ENCODE measurements at places on chromosomes 13 and 19. TPM values are rescaled to one million over a fixed set of nuclear protein-coding genes. Genes with fewer than 3 reads are reported as not detected.

DNA sequence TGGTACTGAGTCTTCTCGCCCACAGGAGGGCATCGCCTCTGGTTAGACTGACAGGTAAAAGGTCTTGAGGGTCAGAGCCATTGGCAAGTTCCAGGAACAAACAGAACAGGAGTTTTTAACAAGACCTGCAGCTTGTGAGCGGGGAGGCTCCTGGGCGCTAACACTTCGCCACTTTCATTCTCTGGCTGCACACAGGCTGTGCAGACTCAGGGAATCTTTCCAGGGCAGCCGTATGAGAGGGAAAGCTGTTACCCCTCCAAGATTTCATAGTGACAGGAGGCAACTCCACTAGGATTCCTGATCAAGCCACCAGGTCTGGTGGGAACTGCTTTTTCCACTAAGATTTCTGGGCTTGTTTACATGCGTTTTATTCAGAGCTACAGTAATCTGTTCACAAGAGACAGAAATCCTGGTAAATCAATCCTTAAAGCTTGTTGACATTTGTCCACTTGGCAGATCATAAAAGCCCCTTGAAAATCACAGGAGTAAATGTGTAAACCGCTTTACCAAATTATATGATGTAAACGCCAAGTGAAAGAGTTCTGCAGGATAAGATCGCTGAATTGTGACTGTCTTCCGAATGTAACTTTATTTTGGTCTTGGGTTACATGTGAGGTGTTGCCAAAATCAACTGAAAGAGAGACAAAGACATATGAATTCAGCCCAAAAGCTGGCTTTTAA is 190.6 kb downstream of the MZT1 start:
- peak; percentile 66 for DNase-seq

DNA sequence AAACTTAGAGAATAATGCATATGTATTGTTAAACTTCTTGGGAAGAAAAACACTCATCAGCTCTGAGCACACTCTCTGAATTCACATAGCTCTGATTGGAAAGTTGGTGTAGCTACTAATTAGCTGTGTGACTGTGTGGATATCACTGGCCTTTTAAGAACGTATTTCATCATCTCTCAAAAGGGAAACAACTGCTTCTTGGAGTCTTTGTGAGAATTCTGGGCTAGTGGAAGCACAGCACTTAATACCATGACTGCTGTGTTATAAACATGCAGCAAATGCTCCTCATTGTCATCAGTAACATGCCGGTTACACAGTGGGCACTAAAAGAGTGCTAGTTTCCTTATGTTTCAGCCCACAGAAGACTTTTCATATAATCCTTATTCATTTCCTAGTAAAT is 220.9 kb upstream of the CSNK1A1L start:
- no peak for DNase-seq

GRCh38 chr19:49637821-49638738 is 1.9 kb downstream of the RRAS start:
- no peak for DNase-seq

Gene ZNF556
- total RNA-seq = 1.3 TPM

- DNase-seq = no peak
Observed at GRCh38 chr13:20426766-20427448, 98.8 kb downstream of the CRYL1 start.

GRCh38 chr13:40145139-40145538 is 489.7 kb downstream of the COG6 start:
- no peak for DNase-seq

DNA sequence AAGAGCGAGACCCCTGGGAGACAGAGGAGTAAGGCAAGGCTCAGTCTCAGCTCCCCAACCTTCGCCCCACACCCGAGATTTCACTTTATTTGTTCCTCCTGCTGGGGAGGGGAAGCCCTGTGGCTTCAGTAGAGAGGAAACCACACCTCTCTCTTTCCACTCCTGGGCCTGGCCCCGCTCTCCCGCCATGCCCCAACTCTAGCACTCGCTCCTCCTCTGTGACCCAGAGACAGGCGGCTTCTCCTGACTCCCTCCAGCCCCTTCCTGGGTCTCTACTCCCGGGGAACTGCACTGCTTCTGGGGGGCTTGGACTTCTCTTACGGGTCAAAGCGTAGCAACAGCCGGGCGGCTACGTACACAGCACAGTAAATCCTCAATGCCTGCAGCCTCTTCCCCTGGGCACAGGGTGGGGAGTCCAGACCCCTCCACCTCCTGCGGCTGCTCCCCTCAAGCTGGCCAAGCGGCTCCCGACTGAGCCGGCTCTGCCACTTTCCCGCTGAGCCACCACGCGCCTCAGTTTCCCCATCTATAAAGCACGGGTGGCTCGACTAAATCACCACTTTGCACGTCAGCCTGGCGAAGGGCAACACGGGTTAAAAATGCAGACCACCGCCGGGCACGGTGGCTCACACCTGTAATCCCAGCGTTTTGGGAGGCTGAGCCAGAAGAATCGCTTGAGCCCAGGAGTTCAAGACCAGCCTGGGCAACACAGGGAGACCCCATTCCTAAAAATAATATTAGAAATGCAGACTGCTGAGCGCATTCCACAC is 1.4 kb downstream of the RNF126 start:
- no peak for DNase-seq

Gene CYP2S1
- total RNA-seq = 0.53 TPM

Gene NPAS1
- 0.16 TPM for total RNA-seq

Gene ACP7
- total RNA-seq = 0.11 TPM

Gene UBE2L5
- total RNA-seq = 0.21 TPM

DNA sequence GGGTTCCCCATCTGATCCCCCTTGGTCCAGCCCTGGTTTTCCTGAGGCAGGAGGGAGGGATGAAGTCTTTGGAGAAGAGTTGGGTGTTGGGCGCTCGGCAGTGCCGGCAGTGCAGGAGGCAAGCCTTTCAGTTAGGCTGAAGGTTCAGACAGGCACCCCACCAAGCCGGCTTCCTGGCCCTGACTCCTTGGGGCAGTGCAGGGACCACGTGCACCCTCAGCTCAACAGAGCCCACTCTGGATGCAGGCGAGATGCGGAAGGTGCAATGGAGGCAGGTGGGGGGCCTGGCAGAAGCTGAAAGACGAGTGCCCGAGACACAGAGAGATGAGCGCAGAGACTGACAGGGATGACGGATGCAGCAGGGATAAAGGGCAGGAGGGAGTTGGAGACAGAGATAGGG is 11.1 kb downstream of the MAMSTR start:
- no peak for DNase-seq

Gene DAPK3
- total RNA-seq = 71.9 TPM

Gene KANK3
- total RNA-seq = 8.1 TPM

DNA sequence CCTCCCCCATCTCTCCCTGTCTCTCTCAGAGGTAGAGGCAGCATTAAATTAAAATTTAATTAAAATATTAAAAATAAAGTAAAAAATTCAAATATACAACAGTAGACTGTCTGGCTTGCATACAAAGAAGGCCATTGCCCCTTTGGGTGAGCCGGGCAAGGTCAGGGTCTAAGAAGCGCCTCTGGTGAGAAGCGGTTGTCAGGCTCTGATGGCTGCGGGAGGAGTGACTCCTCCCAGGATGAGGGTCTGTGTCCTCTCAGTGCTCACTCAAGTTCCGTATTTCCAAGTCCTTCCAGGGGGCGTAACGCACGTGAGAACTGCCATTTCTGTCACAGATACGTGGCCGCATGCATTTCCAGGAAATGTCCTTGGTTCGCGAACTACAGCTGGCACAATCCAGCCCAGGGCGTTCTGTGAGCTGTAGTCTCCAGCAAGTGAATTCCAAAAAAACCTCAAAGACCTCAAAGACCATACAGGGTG is 737 bp upstream of the ZNF181 start:
- no peak for DNase-seq

- DNase-seq = no peak
Observed at GRCh38 chr19:50190439-50190891, 13.0 kb upstream of the MYH14 start.

DNA sequence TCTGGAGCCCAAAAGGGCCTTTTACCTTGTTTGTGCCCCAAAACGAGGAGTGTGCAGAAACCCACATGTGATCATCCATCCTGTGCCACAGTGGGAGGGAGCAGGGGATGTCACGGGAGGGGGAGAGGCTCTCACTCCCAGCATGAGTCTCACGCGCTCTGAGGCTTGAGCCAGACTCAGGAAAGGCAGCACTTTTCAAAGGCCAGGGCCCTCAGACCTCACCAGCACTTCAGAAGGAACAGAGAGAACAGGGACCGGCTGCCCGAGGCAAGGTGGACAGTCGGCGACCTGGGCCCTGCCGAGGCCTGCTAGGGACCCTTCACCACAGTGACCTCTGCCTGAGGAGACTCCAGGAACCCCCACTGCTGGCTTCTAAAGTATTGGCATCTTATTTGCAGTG is 71.7 kb upstream of the WASF3 start:
- DNase-seq = no peak

DNA sequence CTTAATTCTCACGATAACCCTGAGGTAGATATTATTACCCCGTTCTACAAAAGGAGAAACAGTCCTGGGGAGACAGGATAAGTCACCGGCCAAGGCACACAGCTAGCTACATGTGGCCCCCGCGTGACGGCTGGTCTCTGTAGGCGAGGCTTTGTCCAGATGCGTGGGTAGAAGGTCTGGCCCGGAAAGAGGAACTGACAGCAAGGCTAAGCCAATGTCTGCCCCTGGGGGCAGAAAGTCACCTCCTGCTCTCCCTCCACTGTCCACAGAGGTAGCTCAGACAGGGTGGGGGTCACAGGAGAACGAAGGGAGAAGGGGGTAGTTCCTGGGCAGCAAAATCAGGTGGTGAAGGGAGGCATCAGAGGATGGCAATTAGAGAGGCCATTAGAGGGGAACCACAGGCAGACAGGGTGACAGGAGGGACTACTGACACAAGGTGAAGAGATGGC is 1.8 kb downstream of the APOC4 start:
- DNase-seq = no peak

Gene KLC3
- 0.16 TPM for total RNA-seq

GRCh38 chr19:51150627-51151026 is 8.5 kb downstream of the SIGLEC7 start:
- no peak for DNase-seq

Gene ZNF534
- 0.74 TPM for total RNA-seq

DNA sequence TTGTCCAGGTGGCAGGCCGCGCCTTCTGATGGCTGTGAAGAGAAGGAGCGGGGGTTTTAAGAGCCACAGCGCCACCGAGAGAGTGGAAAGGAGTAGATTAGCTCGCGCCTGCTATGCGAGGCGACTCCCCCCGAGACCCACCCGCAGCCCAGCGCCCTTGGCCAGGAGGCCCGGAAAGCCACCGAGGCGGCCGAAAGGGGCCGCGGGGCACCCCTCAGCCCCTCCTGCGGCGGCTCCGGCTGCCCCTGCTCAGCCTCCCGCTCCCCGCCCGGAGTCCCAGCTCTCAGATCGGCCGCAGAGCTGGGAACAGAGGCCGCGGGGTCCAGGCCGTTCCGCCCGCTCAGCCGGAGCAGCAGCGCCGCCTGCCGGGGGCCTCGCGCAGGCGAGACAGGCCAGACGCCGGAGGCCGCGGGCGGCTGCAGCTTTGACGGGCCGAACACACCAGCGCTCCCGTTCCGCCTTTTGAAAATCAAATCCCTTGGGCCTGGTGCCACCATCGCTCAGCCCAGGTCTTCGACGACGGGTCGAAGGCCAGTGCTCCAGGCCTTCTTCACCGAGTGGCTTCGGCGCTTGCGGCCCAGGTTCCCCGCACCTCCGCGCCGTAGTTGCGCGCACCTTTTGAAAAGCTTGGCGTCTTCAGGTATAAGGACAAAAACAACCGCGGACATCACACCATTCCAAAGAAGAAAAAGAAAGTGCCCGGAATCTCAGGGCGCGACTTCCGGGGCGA is 15.3 kb downstream of the CDX2 start:
- DNase-seq = no peak

Gene SYCN
- total RNA-seq = not detected

Gene FAM187B
- not detected for total RNA-seq

DNA sequence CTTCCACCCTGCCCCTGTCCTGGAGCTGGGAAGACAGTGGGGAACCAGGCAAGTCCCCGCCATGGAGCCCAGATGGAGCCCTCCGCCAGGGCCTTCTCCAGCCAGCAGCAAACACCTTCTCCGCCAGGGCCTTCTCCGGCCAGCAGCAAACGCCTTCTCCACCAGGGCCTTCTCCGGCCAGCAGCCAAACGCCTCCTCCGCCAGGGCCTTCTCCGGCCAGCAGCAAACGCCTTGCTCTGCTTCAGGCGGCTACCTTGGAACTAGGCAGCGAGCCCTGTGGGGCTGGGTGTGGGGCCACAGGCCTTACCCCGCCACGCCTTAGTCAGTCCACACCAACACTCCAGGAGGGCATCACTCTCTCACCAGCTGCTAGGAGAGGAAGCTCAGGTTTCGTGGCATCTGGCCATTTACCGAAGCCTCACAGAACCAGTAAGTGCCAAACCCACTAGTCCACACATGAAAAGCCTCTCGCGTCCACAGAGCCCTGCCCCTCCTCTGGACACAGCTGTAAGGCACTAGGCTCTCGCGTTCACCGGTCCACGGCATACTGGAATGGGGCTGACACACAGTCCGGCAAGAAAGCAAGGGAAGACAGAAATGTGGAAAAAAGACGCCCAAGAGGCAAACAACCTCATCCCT is 41.0 kb downstream of the MLLT1 start:
- DNase-seq = no peak

Gene SIGLEC9
- 1.4 TPM for total RNA-seq

- no peak for DNase-seq
Observed at GRCh38 chr19:41408256-41408655, 10.6 kb downstream of the BCKDHA start.

GRCh38 chr19:50768277-50768676 is 2.0 kb upstream of the GPR32 start:
- DNase-seq = no peak

GRCh38 chr19:1407528-1408299 is at the start of gene DAZAP1:
Gene DAZAP1, plus strand, starts transcription at chr19:1407586. Its CDS starts 188 bp downstream, at chr19:1407774.
- DNase-seq = no peak

- DNase-seq = no peak
Observed at GRCh38 chr13:76129305-76130000, 493.3 kb downstream of the LMO7 start.

DNA sequence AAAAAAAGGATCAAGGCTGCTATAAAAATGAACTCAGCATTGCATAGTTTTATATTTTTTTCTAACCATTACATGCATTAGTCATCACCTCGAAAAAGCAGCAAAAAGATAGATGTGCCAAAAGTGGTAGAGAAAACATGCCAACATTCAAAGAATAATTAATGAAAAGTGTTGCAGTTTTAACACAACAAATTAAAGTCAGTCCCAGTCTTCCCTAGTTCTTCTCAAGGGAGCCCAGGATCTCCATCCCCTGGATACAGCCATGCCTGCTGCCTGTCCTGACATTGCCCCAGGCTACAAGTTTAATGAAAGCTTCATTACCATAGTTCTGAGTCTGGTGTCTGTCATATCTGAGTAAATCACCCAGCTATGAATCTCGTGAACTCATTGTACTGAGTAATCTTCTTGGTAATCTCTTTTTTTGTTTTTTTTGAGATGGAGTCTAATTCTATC is 116.6 kb upstream of the KLF12 start:
- no peak for DNase-seq

DNA sequence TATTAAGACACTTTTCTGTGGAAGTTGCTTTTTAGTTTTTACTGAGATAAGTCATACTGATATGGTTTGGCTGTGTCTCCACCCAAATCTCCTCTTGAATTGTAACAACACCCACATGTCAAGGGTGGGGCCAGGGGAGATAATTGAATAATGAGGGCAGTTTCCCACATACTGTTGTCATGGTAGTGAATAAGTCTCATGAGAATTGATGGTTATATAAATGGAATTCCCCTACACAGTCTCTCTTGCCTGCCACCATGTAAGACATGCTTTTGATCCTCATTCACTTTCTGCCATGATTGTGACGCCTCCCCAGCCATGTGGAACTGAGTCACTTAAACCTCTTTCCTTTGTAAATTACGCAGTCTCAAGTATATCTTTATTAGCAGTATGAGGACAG is 1340.4 kb downstream of the SLITRK5 start:
- DNase-seq = no peak

- DNase-seq = peak; percentile 11
Observed at GRCh38 chr13:31797154-31797775, 57.9 kb downstream of the RXFP2 start.

Gene CADM4
- total RNA-seq = 8.7 TPM

Gene POLR2E
- total RNA-seq = 35.2 TPM

All from urinary bladder (tissue), 4 donors.